ENCODE measurements at places on chromosomes 4 and X.

DNA sequence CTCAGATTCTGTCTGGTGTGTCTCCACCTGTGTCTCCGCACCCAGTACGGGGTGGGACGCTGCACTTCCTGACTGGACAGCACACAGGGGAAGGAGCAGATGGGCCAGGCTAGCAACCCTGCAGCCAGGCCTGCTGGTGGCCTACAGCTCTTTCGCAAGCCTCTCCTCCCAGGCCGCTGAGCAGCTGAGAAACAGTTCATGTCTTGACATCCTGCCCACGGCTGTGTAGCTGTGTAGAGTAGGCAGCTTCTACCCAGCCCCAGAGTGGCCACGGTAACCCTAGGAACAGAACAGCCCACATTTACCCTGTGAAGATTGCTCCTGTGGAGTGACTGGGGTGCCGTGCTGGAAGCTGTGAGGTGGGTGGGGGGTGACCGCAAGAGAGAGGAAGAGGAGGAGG, 38.9 kb downstream of the CCNQ start:
- peak; percentile 76 for DNase-seq

DNA sequence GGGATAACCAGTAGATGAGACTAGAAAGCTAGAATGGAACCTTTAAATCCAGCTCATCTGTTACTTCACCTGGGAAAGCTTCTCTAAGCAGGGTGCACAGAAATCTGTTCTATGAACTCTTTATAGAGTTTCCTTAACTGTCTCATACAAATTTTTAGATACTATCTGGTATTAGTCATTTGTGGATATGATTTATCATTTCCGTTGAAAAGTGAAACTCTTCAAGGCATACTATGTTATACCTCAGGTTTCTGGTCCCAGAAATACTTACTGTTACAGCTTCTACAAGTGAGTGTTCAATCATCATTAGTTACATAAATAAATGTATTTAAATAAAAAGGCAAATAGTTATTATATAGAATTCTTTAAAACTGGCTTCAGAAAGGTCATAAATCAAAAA, 298.3 kb upstream of the AGA start:
- DNase-seq = no peak

- no peak for DNase-seq
These were observed 41.4 kb upstream of the NDST4 start for GRCh38 chr4:115154826-115155225.

GRCh38 chr4:183860731-183861130, 44.4 kb upstream of the STOX2 start:
- no peak for DNase-seq

- DNase-seq = peak; percentile 28
These were observed 34.3 kb downstream of the GPC4 start for GRCh38 chrX:133380711-133381619.

- DNase-seq = no peak
These were observed 10.6 kb upstream of the IRAK1 start for GRCh38 chrX:154030266-154030665.

DNA sequence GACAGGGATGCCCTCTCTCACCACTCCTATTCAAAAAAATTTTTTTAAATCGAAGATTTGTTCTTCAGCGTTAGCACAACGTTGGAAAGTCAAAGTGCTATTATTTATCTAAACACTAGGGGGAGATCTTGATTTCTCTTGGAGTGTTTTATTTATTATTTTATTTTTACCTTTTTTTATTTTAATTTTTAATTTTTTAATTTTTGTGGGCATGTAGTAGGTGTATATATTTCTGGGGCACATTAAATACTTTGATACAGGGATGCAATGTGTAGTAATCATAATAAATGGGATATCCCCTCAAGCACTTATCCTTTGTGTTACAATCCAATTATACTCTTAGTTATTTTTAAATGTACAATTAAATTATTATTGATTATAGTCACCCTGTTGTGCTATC, 37.4 kb upstream of the SLC10A4 start:
- peak; percentile 7 for DNase-seq
